ENCODE measurements at places on chromosomes 16 and 17.

DNA sequence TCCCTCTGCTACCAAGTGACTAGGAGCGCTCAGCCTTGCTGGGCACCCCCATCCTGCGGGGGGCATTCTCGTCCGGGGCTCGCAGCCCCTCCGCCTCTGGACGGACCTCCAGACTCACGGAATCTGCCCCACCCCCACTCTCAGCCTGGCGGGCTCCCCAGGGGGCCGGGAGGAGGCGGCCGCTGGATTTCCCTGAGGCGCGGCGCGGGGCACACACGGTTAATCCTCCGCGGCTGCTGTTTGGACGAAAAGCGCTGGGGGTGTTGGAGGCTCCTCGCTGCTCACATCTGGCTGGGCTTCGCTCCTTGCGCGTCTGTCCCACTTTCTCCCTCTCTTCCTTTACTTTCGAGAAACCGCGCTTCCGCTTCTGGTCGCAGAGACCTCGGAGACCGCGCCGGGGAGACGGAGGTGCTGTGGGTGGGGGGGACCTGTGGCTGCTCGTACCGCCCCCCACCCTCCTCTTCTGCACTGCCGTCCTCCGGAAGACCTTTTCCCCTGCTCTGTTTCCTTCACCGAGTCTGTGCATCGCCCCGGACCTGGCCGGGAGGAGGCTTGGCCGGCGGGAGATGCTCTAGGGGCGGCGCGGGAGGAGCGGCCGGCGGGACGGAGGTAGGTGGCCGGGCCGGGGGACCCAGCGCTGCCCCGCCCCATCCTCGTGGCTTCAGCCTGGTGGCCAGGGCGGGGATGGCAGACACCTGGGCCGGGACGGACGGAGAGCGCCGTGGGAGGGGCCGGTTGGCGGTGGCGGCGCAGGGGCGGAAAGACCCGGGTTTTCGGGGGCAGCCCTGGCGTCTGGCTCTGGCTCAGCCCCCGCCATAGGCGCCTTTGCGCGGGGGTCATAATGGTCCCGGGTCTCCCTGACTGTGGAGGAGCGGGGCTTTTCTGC lies at the start of gene C1QTNF1:
C1QTNF1 (plus strand) TSS at position 284 of the 886 bp plus-strand sequence. CDS start 19,800 bp downstream, outside the sequence.
- DNase-seq, result no peak

- DNase-seq, result no peak
These were observed 45.1 kb upstream of the NOS2 start for GRCh38 chr17:27845264-27846041.

- no peak for DNase-seq
These were observed 13.0 kb downstream of the ALOX12B start for GRCh38 chr17:8074554-8074953.

DNA sequence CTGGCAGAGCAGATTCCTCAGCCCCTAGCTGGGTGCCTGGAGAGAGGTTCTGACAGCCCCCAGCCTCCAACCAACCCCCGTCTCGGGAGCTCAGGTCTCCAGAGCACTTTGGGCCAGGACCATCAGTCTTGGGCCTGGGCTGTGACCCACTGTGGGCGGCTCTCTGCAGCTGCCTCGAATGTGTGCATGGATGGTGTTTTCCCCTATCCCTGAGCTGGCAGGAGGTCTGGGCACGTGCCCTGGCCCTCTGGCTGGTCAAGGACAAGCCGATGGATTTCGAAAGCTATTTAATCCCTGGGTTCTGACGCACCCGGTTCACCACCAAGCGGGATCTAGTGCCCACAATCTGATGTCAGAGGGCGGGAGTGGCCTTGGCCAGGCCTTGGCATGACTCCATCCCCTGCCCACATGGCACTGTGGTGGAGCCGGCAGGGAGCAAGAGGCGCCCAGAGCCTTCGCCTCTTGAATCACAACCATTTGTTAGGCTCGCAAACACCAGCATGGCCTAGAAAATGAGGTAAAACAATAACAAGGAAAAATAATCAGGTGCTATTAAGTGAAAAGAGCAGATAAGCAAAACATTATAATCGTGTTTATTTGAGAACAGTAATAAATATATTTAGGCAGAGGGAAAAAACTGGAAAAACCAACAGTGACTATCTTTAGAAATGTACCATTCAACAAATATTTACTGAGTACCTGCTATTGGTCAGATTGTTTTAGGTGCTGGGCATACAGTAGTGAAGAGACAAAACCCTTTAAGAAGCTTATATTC lies 69.3 kb upstream of the TOB1 start:
- no peak for DNase-seq

GRCh38 chr16:14249291-14250032 lies 178.3 kb downstream of the MRTFB start:
- peak; percentile 40 for DNase-seq

DNA sequence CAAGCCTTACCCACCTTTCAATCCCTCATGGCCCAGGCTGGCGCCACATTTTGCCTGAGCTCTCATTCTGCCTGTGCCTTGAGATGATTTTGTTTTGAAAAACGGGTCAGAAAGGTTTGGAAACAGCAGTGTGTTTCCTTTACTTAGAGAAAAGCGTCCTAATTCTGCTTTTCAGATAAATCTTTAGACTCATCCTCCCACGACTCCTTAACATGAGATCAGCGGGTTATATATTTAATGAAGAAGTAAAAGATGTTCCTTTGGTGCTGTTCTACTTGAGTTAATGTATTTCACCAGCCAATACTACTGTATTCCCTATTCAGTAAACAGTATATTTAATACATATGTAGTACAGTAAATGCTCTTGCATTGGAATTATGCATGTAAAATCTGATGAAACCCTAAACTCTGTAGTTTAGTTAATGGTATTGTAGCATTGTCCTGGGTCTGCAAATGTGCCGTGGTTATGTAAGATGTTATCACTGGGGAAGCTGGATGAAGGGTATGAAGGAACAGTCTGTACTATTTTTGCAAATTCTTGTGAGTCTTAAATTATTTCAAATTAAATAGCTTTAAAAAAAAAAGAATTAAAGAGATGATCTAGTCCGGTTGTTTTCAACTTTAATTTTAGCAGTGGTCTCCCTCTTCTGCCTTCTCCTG lies 199.4 kb upstream of the CACNG5 start:
- DNase-seq, result no peak

DNA sequence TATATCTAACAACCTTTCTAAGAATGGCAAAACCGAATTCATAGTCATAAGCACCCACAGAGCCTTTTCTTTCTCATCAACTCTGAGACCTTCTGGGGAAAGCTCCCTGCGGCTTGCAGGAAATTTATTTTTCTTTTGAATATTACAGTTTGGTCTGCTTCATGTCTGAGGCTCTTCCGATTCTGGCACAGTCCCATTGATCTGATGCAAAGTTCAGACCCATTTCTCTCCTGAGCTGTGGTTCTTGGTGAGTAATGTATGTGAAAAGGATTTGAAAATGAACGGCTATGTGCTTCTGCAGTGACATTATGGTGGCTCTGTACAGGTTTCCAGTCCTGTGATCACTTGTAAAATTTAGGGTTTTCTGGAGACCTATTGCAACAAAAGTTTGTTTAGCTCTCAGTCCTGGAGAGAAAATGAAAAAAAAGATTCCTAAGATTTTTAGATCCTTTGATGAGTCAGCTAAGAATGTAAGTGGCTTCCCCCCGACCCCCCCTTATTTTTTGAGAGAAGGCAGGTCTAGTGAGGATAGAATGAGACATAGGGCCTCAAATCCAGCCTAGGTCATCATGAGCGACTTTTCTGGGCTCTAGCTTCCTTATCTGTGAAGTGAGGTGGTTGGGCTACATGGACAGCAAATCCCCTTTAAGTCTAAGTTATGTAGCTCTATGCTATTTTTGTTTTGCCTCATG lies 4.6 kb downstream of the GAN start:
- no peak for DNase-seq

GRCh38 chr16:6926341-6926740 lies 406.3 kb upstream of the RBFOX1 start:
- no peak for DNase-seq

DNA sequence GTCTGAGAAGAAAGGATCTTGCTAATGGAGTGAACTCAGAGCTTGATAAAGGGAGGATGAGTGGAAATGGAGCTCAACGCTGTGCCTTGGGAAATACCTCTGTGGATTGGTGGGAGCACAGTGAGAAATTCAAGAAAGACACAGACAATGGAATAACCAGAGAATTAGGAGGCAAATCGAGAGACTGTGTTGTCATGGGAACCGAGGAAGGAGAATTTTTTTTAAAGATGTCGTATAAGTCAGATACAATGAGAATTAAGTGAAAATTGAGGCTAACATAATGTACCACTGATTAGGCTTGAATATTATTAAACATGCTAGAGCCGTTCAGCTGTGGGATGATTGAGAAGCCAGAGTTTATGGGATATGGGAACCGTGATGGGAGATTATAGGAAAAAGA lies 134.2 kb downstream of the PRKCA start:
- no peak for DNase-seq

DNA sequence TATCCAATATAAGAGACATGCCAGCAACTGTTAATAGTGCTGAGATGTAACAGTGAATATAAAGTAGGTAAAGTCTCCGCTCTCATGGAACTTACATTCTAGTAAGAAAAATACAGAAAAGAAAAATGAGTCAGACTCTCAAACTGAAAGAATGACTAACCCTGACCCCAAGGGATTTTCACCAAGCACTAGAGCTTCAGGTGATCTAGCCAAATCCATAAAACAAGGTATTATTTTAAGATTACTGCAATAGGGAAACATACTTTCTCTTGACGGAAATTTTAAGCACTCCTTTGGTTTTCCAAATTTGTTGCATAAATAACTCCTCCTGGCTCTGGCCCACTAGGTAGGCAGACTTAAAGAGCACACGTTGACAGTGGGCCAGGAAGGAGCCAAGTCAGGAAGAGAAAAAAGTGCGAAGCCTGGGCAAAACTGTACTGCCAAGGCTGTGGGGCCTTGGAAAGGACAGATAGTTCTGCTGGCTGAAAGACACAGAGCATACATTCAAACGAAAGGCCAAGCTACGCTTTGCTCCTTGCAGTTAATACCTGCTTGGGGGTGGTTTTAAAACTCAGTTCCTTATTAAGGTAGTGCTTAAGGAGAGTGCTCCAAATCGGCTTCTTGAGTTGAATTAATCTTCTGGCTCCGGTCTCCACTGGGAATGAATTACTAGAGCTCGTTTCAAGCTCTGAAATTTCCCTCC lies 1.4 kb downstream of the GOT2 start:
- no peak for DNase-seq

- no peak for DNase-seq
These were observed 19.1 kb upstream of the CHST6 start for GRCh38 chr16:75514296-75514695.

DNA sequence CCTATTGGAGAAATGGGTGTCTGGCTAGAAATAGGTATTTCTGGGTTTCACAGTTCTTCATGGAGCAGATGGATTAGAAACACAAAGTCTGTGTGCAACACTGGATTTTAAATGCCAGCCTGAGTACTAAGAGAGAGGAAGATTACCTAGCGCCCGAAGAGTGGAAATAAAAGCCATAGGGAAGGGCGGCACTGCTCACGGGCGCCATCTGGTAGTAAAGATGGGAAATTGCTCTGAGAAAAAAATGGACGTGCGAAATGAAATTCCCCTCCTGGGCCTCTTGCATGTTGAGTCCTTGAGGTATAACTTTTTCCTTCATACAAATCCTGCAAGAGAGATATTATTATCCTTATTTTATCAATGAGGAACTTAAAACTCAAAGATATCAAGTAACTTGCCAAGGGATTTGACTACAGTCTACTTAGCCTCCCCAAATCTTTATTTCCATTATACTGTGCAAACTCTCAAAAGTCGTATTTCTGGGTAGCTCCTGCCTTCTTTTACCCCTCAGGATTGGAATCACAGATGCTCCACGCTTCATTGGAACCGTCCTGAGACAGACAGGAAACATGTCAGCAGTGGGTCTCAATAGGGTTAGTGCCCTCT lies 72.8 kb downstream of the MMD start:
- peak; percentile 45 for DNase-seq

GRCh38 chr17:36705874-36706731 lies 104.7 kb downstream of the MRM1 start:
- peak; percentile 42 for DNase-seq

- DNase-seq, result no peak
These were observed 36.0 kb upstream of the ICAM2 start for GRCh38 chr17:64056269-64057005.

DNA sequence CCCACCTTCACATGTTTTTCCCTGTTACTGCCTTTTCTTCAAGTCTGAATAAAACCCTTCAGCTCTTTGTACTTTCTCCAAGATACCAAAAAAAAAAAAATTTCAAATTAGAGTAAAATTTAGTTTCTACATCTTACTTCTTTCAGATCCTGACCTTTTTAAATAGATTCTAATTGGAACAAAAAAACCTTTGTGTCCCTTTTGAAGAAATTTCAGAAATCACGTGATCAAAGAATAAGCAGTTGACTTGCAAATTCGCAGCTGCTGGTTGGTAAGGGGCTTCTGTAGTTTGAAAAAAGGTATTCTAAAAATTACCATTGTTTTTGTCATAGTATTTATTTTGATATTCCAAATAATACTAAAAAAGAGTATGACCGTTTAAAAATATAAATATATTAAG lies 71.7 kb downstream of the CDC27 start:
- no peak for DNase-seq

DNA sequence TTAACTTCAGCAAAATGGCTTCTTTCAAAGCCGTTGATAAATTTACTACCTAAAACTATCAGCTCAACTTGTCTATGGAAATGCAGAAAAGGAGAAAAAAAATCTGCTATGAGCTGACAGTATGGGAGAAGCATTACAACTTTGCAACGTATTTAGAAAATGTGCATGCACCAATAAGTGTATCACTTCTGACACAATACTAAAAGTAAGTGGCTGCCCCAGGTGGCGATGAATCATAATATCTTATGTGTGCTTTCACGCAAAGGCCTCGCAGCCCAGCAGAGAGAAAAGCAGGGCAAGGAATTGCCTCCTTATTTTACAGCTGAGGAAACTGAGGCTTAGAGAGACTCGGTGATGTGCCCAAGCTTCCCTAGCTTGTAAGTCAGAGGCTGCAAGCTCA lies 101.8 kb downstream of the SALL1 start:
- no peak for DNase-seq

- DNase-seq, result no peak
These were observed 823 bp upstream of the CD2BP2 start for GRCh38 chr16:30355954-30356308.

- no peak for DNase-seq
These were observed 9.7 kb downstream of the RPA1 start for GRCh38 chr17:1839516-1839915.

DNA sequence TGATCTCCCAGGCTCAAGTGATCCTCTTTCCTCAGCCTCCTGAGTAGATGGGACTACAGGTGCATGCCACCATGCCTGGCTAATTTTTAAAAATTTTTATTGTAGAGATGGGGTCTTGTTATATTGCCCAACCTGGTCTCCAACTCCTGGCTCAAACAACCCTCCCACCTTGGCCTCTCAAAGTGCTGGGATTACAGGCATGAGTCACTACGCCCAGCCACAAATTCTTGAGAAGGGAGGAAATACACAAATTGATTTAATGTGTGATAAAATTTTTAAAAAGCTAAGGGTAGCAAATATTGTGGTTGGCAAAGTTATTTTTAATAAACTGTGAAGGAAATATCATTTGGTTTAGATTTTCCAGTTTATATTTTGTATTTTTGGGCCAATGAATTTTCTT lies 9.6 kb downstream of the ITGAD start:
- no peak for DNase-seq

- DNase-seq, result no peak
These were observed 607 bp upstream of the NCOR1 start for GRCh38 chr17:16215965-16216316.

Data from CD4-positive, alpha-beta T cell treated with Interleukin-6 at 100 ng/mL for 8 hours (primary cell).